SW 1271 (cell line): ENCODE measurements at places on chromosomes 11 and 22.

DNA sequence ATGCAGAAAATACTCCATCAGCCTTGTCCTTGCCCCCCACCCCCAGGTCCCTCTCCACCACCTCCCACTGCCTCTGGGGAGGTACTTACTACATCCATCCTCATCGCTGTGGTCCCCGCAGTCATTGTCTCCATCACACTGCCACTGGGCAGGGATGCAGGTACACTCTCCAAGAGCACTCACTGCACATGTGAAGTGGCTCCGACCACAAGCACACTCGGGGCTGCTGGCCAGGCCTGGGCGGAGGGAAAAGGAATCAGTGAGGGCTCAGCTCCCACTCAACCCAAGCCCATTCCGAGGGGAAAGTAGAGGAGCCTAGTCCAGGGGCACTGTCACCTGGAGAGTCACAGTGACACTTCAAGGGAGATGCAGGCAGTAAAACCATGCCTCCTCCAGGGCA, 15.7 kb downstream of the LRP4 start:
- DNase-seq = no peak

- no peak for DNase-seq
Measured at GRCh38 chr11:94958121-94958696, 15.1 kb downstream of the CWC15 start.

GRCh38 chr22:18947905-18948304, 11.8 kb upstream of the PRODH start:
- DNase-seq = no peak

DNA sequence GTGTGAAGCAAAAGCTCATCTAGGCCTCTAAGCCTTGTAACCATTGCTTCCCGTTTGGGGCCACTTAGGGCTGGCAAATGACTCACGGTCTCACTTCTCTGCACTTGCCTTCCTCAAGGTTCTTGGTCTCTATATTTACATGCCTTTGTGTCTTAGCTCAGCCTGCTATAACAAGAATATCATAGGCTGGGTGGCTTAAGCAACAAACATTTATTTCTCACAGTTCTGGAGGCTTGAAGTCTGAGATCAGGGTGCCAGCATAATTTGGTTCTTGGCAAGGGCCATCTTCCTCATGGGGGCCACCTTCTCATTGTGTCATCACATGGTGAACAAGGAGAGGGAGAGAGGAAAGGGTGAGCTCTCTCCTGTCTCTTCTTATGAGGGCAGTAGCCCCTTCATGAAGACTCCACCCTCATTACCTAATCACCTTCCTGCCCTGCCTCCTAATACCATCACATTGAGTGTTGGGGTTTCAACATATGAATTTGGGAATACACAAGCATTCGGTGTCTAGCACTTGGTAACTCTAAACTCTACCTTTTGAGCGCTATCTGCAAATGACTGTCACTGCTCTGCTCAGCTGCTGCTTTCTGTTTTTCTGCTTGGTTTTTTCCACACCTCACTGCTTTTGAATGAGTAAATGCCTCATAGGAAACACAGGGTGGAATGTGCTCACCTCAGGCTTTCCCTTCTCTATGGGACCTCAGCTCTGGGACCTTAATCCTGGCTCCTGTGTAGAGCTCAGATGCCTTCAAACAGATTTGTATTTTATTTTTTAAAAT, 16.2 kb upstream of the ME3 start:
- DNase-seq = no peak

DNA sequence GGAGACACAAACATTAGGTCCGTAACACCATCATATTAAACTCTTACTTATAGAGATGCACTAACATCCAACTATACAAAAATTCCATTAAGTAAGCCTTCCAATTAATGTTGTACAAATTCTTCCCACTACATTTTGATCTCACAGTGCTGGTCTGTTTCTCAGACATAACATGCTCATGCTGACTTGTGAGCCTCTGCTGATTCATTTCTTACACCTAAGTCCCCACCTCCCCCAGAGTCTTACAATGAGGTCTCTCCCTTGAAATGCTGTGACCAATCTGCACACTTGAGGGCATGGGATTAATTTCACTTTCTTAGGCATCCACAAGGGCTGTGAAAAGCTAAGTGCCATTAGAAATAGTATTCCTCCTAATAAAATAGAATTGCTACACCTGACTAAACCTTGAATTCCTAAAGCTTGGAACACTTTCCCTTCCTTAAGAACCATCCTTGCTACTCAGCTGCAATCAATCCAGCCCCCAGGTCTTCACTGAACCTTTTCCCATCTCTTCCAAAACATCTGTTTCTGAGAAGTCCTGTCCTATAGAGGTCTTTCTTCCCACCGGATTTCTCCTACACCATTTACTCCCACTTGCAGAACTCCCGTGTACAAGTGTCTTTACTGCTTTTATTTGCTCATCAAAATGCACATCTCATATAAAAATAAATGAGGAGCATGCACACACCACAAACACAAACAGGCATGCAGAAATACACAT, 2.0 kb downstream of the HBG1 start:
- DNase-seq = no peak

DNA sequence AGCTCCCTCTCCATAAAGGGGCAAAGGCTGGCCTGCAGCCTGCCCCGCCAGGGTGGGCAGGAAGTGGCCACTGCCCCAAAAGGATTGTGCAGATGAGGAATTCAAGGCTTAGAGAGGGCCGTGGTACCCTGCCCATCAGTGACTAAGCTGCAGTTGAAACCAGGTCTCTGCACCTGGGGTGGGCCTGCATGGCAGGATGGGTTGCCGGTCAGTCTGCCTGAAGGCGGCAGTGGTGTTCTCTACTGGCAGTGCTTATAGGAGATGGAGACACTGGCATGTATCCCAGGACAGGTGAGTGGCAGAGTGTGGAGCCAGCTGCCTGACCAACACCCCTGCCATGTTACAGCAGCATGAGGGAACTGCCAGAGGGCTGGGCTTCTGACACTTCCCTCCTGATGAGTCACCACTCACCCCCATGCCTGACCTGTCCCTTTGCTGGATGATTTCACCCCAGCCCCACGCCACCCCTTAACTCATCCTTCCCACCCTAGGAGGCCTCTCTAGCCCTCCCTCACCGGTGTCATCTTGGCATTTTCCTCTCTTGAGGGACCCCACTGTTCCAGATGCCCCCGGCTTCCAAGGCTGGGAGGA, 70.2 kb upstream of the LMO1 start:
- DNase-seq = no peak

- no peak for DNase-seq
Measured at GRCh38 chr11:5504403-5504921, 5.3 kb downstream of the UBQLN3 start.

GRCh38 chr11:84313830-84314359, 1027.7 kb upstream of the CCDC90B start:
- no peak for DNase-seq

DNA sequence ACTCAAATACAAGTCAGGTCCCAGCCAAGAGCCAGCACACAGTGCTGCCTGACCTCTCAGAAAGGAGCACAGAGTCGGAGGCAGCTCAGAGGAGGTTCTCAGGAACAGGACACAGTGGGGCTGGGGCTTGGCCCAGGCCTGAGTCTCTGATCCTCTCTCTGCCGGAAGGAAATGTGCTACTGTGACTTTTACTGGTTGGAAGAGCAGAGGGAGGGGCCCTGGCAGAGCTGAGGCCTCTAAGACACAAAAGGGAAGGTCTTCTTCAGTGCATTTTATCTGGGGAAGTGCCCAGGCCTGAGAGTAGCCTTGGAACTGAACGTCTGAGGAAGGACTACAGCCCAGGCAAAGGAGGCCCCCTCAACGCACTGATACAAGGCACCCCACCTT, 16.2 kb upstream of the CASTOR1 start:
- no peak for DNase-seq

GRCh38 chr11:1373536-1374214, 16.1 kb upstream of the BRSK2 start:
- DNase-seq = no peak

DNA sequence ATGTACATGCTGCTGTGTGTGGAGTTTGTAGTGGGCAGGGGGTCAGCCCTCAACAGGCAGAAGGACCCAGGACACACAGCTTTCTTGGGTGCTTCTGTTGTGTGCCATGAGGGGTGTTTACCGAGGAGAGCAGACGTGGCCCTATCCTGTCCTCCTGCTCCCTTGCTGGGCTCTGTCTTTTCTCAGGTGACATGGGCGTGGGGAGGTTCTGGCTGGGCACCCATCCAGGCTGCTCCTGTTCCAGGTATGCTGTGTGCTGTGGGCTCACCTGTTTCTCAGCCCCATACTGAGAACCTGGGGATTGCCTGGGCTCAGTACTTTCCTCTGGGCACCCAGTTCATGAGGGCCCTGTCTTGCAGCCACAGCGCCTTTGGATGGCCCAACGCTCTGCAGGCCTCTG, 23.3 kb downstream of the MICALL1 start:
- DNase-seq = no peak

GRCh38 chr11:12893787-12894672, 115.1 kb upstream of the RASSF10 start:
- DNase-seq = no peak

DNA sequence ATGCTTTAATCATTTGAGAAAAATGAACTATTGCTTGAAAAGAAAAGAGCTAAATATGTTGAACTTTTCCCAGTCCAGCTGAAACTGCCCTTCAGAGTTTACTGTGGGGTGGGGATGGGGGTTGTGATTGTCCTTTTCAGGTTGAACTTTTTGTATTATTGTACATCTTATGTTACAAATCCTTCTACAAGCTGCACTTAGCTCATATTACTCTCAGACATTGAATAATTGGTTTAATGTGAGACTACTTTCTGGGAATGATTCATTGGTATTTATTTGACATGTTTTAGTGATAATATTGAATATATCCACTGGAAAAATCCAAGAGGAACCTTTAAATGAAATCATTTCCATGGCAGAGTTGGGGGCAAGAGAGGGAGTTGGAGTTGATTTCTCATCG, 84.9 kb downstream of the ATXN10 start:
- no peak for DNase-seq

DNA sequence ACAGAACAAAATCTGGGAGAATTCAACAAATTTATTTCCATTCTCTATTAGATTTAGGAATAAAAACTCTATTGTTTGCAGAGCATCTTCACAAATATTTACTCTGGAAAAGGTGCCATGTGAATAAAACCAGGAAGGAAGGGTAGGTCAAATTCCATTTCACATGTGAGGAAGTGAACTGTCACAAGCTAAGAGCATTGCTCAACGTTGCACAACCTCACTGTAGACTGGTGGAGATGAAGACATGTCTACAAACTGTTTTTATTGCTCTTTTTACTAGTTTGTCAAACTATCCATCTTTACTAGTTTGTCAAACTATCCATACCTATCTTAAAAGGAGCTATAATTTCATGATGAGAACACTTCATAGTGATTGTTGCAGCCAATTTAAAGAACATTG, 236.4 kb downstream of the CNTN5 start:
- no peak for DNase-seq

- no peak for DNase-seq
Measured at GRCh38 chr22:37276776-37277175, 5.5 kb upstream of the CYTH4 start.

- DNase-seq = no peak
Measured at GRCh38 chr11:97751405-97751804, 1269.3 kb upstream of the CNTN5 start.

GRCh38 chr11:104968856-104969776, 742 bp upstream of the CASP4 start:
- DNase-seq = peak; percentile 15

GRCh38 chr11:107858217-107859070, at the start of gene SLC35F2:
SLC35F2 (minus strand) TSS chr11:107858787; CDS start chr11:107858767, 20 bp downstream.
- peak; percentile 95 for DNase-seq

DNA sequence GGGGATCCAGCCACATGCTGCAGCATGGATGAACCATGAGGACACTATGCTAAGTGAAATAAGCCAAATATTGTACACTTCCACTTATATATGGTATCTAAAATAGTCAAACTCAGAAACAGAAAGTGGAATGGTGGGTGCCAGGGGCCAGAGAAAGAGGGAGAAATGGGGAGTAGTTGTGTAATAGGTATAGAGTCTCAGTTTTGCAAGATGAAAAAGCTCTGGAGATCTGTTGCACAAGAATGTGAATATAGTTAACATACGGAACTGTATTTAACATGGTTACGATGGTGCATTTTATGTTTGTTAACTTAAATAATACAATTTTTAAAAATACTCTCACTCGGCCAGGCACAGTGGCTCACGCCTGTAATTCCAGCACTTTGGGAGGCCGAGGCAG, 21.2 kb downstream of the GDPD5 start:
- no peak for DNase-seq

DNA sequence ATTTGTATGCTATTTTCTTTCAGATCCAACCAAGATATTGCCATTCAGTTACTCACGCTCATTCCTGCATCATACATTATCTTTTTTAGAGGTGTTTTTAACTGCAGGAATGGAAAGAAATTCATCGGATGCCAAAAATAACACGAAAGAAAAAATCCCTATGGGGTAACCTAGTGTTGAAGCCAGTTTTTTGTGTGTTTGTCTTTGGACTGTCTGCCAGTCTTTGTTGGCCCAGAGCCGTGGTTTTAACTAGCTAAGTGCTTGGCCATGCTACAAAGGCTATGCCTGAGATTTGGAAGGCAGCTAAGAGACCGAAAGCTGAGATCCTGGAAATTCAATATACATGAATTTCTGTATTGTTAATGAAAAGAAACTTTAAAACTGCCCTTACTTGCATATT, 309.8 kb upstream of the CNTN5 start:
- no peak for DNase-seq

DNA sequence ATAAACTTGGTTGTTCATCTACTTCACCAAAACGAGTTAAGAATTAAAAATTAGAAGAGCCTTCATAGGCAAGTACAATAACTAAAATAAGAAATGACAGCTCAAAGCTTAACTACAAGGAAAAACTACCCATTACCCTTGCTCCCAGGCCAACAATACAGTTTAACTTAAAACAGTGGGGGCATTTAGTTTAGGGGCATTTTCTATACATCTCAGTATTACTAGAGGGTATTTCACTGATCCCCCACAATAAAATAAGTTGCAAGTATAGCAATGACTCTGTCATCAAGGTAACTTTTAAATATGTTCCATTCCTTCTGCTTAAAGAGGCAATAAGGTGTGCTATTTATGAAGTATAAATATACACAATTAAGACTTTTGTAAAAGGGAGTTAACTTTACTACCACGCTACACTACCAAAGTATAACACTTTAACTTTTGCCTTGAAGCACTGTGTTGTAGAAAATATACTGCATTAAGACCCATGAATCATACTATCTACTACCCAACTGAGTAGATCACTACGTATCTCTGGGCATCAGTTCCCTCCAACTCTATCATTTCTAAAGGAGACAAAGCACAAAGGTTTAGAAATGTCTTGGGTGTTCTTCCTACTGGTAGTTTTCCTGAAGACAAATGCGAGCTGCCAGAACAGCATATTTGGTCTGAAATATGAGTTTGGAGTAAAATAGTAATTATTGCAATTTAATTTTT, 29.8 kb downstream of the CHORDC1 start:
- no peak for DNase-seq

- DNase-seq = no peak
Measured at GRCh38 chr11:114348200-114349191, 51.8 kb downstream of the C11orf71 start.

GRCh38 chr11:120168960-120169681, 31.2 kb upstream of the TRIM29 start:
- DNase-seq = no peak

DNA sequence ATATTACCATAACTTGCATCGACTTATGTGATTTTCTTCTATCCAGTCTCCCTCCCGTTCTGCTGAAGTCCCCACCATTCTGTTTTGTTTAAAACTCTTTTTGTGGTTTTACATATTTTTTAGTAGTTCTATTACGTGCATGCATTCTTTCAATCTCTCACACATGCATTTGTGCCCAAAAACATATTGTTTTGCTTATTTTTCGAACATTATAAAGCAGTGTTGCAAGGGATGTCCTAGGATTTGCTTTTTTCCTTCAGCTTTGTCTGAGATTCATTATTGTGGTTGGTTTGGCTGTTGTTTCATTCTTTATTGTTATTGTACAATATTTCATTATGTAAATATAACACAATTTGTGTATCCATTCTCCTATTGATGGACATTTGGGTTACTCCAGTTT, 235.7 kb downstream of the DYNC2H1 start:
- DNase-seq = no peak
